ENCODE measurements at places on chromosomes 5 and 9.

DNA sequence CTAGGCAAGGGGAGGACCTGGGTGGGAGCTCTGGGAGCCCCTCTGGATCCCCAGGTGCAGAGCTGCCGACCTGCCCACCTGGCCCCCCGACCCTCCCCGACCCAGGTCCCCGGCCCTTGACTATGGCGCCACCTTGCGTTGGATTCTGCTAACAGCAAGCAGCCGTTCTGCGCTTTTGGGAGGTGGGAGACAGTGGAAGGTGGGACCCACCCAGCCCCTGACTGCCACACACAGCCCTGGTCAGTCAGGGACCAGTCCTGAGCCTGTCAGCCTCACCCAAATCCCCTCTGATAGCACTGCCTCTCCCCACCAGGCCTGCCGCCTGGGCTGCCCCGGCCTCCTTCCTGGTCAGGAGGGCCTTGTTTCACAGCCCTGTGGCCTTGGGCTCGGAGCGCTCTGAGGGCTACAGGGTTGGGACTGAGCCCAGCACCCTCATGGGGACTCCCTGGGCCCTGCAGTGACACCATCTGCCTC, 77.9 kb downstream of the HMCN2 start:
- DNase-seq: no peak

DNA sequence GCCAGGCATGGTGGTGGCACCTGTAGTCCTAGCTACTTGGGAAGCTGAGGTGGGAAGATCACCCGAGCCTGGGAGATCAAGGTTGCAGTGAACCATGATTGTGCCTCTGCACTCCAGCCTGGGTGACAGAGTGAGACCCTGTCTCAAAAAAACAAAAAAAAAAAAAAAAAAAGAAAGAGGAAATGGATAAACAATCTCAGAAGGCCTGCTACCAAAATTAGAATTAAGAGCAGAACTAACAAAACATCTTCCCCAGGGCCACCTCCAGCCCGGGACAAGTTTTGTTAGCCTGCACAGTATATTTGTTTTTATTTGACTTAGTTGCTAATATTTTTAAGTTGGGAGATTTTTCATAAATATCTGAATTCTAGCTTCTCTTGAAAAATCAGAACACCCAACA, 23.1 kb downstream of the PAX5 start:
- DNase-seq: no peak

DNA sequence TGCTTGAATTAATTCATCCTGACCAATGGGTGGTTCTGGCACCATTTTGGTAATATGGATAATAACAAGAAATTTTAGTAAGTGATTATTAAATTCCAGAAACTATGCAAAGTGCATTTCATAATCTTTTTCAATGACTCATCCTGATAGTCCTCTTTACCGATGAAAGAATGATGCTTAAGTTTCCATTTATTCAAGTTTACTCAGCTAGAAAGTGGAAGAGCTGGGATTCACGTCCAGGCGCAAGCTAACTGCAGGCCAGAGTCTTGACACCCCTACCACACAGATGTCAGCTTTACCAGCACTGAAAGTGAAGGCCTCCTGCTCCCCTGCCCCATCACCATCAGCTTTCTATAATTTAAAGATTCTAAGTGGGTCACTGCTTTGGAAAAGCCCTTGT, 493.5 kb upstream of the WWC1 start:
- no peak for DNase-seq

DNA sequence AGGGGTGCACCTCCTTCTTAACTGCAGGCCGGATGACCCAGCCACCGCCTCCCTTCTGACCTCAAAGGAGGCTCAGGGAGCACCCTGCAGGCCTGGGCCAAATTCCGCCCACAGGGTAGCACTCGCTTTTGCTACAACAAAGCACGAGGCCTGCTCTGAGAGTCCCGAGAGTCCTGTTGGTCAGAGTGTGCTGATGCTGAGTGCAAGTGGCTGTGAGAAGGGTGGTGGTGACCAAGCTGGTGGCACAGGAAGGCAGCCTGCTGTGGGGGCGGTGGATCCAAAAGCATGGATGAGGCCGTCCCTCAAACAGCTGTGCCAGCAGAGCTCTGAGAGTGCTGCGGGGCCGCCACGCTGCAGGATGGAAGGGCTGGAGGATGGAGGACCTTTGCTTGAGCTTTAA, 101.8 kb downstream of the AK8 start:
- no peak for DNase-seq

DNA sequence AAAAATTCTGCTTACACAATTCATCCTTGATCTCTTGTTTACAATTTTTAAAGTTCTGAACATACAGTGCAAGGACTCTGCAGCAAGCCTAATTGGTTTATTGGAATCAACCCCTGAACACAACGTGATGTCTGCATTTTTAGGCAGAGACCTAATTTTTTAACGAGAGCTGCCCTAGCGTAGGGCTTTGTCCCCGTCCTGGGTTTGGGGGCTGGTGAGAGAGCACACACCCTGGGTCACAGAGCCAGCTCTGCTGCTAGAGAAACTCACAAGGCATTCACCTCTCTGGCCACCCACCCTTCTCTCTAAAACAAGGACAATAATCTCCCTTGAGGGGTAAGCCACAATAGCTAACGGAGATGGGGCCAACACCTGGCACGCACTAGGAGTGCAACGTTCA, 28.2 kb downstream of the SH3PXD2B start:
- DNase-seq: no peak

- DNase-seq: no peak
These were observed 157.0 kb upstream of the SMIM23 start for GRCh38 chr5:171628633-171628974.

GRCh38 chr9:12699529-12699928, 6.3 kb downstream of the TYRP1 start:
- no peak for DNase-seq

DNA sequence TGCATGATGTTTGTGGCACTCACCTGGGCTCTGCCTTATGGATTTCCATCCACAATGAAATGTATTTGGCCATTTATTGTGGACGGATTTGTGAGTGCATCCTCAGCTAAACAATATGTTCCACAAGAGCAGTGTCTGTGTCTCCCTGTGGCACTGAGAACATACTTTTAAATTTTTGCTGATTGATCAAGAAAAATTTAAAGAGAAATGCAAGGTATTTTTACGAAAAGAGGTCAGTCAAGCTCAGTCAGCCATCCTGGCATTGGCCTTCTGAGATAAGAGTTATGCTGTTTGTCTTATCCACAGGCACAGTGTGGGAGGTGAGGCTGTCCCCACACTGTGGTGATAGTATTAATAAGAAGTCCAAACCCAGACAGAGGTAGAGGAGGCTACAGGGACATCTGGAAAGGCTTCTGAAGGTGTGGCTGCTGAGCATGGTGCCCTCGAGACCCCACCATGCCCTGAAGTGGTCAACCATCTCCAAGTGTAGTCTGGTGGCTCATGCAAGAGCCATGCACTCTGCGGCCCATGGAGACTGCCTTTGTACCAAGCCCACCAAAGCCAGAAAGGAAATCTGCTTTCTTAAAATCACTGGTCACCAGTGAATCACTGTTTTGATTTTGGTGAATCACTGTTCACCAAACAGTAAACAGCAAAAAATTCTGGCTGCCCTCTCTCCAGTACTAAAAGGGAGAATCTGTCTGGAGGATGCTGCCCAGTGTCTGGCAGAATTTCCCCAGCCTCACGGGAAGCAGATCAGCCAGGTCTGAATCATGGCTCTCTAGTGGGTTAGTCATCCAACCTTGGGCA, 28.8 kb downstream of the SPOCK1 start:
- no peak for DNase-seq

- no peak for DNase-seq
These were observed 394.5 kb downstream of the NFIB start for GRCh38 chr9:13919401-13919800.

DNA sequence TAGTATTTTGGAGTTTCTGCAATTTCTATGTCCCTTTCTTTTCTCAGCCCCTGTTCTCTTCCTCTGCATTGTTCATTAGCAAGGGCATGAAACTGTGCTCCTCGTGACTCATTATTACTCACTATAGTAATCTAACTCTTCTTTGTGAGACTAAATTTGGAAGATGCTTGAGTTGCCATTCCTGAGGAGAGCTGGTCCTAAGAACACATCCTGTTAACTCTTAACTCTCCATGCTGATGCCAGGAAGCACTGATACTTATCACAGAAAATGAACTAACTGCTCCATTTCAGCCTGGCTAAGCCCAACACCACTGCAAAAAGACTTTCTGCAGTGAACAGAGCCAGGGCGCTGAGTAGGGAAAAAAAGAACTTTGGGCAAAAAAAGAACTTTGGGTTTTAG, 10.6 kb upstream of the CSNK1A1 start:
- DNase-seq: no peak

- no peak for DNase-seq
These were observed 86.2 kb downstream of the PSAT1 start for GRCh38 chr9:78383130-78383529.

DNA sequence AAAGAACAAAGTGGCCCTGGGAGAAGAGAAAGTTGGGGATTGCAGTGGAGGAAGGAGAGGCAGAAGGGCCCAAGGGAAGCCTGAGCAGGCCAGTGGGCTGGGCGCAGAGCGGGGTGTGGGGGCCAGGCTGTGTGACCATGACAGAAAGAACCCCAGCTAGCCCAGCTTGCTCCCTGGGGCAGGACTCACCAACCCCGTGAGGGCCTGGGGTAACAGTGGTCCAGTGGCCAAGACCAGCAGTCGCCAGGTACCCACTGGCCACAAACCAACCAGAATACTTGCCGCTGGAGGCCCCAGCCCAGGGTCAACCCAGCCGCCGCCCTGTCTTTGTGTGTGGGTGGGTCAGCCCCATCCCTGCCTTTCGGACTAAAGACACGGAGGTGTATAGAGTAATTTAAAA, 146.5 kb downstream of the CACNA1B start:
- no peak for DNase-seq

DNA sequence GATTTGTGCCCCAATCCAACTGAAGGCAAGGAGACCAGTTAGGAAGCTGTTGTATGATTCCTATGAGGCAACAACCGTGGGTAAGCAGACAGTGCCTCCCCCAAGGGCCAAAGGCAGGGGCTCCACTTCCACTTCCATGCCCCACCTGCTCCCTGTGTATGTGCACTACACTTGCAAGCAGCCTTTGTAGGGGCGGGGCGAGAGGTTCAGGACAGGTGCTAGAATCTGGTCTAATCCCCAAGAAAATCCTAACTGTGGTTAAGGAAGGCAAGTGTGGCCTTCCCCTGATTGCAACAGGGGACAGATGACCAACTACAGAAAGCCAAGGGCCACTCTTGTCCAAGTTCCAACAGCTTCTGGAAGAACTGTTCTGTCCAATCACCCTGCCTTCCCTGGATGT, 41.7 kb downstream of the B4GALT1 start:
- DNase-seq: no peak

DNA sequence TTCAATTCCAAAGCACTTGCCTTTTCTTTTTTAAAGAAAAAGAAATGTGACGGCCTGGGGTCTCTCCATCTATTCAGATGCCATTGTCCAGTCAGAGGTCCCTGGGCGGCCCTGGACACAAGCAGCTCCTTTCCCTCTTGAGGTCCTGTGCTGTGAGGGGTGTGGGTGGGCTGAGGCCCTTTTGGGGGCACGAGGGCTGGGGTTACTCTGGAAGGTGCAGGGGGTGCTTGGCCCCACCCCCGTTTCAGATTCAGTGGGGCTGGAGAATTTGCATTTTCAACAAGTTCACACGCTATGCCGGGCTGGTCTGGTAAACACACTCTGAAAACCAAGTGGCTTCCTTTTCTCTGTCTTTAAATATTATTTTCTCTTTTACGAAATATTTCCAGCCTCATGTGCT, 91.4 kb upstream of the PHYKPL start:
- no peak for DNase-seq

- no peak for DNase-seq
These were observed 899.2 kb upstream of the WWC1 start for GRCh38 chr5:167392240-167392639.

GRCh38 chr5:82802954-82803353, 274.2 kb downstream of the TMEM167A start:
- DNase-seq: no peak

DNA sequence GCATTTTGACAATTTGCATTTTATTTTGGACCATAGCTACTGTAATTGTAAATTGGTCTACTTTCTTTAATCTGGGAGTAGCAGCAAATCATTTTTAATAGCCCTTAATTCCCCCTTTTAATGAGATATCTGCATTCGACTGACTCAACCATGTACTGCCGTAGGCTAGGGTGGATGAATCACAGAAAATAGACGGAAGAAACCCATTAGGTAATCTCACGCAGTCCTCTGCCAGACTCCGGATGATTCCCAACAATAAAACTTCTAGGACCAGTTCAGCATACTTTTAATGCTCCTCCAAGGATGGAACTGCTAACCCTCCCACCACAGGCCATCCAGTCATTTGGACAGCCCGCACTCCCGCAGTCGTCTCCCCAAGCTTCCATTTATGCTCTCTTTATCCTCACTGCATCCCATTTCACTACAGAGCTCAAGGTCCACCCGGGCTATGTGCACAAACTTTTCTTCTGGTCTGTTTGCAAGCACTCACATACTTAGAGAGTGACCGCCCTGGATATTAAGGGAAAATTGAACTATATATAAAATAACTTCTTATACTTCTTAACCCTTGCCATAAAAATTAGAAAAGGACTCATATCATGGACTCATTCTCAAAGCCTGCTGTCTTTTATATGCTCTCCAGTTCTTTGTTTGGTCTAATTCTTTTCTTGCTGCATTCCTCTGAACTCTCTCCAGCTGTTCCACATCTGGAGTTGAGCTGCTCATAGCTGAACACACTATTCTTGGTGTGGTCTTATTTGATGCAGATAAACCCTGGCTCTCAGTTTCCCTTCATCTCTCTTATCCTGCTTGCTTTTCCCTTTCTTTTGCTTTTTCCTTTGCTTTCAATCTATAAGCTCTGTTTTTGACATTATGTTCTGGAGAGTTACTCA, 326.6 kb downstream of the ARL15 start:
- no peak for DNase-seq

DNA sequence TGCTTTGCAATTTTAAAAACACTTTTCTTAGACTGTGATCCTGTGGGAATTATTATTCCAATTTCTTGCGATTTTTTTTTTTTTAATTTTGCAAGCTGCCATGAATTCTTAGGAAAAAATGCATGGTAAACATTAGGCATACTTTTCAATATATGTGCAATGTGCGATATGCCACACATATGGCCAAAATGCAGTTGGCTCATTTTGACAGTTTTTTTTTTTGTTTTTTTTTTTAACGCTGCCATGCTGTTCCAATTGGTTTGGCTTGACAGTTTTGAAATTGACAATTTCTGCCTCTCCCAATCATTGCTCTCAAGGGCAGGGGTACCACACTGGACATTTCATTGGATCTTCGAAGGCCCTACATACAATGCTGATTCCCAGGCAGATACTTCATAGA, 36.4 kb downstream of the DAPK1 start:
- DNase-seq: no peak

DNA sequence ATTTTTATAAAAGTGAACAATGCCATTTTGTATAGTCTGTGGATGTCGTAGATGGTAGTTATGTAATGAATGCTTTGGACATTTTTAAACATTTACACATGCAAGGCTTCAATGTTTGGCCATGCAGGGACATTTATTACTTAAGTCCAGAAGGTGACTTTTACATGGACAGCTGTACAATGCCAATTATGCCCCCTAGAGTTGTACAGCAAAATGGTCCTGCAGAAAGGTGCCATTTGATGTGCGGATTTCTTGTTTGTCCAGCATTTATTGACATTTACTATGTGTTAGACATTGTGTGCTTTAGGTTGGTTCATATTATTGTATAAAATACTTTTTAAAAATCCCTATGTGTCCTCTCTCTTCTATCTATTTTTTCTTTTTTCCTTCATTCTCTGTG, 22.5 kb upstream of the COMMD10 start:
- no peak for DNase-seq

- DNase-seq: no peak
These were observed 125.9 kb upstream of the OSMR start for GRCh38 chr5:38719916-38720315.

GRCh38 chr5:145835848-145836239, 702 bp upstream of the PRELID2 start:
- no peak for DNase-seq

GRCh38 chr5:172503925-172504700, 49.8 kb upstream of the SH3PXD2B start:
- DNase-seq: no peak

Measured in 8988T (cell line).